ENCODE measurements at places on chromosomes 3 and 15.

GRCh38 chr15:93250950-93251349, 161.9 kb upstream of the RGMA start:
- no peak for DNase-seq

DNA sequence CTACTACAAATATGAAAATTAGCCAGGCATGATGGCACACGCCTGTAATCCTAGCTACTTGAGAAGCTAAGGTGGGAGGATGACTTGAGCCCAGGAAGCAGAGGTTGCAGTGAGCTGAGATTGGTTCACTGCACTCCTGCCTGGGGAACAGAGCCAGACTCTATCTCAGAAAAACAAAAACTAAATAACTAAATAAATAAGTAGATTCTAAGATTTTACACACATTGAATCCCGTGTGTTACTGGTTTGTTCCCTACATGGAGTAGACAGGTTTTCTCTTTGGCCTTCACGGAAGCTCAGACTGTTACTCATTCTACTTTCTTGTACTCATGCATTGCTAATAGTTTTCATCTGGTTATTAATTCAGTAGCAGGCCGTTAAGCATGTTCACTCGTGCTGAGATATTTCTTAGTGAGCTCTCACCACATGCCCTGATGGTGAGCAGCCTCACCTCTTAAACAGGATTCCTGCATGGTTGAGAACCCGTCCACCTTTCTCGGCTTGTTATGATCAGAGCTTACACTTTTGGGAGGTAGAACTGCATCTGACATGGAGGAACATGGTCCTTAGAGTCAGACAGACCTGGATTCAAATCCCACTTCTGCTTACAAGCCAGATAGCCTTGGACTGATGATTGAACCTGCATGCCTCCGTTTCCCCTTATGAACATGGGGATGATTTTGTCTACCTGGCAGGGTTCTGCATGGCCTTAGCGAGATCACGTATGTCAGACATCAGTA, 49.1 kb downstream of the CMTM7 start:
- DNase-seq: no peak

- DNase-seq: no peak
Measured at GRCh38 chr3:86801921-86802320, 189.0 kb downstream of the VGLL3 start.

DNA sequence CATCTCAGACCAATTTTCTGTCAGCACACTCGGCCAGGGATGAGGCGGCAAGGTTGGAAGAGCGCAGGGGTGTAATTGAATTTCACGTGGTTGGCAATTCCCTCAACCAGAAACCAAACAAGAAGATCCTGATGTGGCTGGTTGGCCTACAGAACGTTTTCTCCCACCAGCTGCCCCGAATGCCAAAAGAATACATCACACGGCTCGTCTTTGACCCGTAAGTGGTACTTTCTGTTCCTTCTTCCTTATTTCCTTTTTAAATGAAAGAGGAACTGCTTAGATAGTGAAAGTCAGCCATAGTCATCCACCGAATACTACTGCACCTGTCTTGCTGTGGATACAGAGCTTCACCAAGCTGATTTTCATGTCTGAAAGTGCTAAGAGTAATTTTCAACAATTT, 60.1 kb downstream of the SGO1 start:
- no peak for DNase-seq

DNA sequence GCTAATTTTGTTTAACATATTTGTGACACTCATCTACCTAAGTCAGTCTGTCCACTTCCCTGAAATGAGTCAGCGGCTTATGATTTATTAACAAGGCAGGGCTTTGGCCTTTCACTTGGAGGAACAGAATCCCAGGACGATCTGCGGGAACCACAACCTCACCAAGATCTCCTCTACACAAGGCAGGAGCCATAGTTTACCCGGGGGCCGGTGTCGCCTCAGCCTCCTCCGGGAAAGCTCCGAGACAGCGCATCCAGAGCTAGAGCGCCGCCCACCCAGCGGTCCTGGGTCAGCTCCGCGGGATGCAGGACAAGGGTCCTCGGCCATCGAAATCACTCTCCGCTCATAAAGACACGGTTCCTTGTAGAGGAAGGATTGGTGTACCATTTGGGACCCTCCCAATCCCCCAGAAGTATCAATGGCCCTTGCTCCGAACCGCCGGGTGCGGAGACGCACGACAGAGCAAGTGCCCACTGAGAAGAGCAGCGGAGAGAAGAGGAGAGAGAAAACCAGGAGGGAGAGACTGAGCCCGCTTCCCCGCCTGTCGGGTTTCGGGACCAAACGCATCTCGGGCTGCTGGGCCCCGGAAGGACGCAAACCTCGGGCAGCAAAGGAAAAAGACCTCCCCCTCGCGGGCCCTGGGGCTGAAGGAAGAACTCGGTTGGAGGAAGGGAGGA, 13.1 kb upstream of the ALCAM start:
- no peak for DNase-seq

DNA sequence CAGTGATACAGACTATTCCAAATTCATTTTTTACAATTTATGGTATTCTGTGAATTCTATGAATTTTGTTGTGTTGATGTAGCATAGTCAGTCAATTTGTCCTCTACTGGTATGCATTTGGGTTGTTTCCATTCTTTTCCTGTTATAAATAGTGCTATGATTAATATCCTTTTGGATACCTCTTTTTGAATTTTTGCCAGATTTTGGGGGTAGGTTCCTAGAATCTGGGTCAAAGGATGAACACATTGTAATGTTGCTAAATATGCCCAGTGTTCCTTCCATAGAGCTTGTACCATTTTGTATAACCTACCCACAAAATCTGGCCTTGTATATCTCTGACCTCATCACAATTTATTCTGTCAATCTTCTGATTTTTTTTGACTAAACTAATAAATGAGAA, 44.4 kb upstream of the C3orf38 start:
- DNase-seq: no peak

- DNase-seq: no peak
Measured at GRCh38 chr3:134928819-134929218, 133.8 kb downstream of the EPHB1 start.

- no peak for DNase-seq
Measured at GRCh38 chr3:8532251-8532871, 30.7 kb downstream of the LMCD1 start.

GRCh38 chr15:36361351-36361870, 218.0 kb upstream of the CDIN1 start:
- no peak for DNase-seq

GRCh38 chr3:147160984-147161383, 245.4 kb downstream of the ZIC4 start:
- DNase-seq: no peak

GRCh38 chr3:48435774-48436476, 4.0 kb downstream of the CCDC51 start:
- DNase-seq: peak; percentile 75

DNA sequence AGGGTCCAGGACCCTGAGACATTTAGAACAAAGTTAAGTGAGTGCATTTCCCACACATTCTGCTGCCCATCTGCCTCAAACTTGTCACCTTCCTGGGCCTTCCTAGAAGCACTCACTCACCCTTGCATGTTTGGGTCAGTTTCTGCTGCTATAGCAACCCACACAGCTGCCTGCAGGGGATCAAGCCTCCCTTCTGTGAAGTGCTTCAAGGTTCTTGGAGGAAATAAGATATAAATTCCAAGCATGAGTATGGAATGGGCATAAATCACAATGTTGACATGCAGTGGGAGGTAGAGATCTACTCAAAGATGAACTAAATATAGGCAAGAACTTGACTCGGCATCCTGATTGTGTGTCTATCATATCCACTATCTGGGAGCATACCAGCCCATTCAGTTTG, 140.4 kb downstream of the SLC9A9 start:
- DNase-seq: no peak

- DNase-seq: no peak
Measured at GRCh38 chr3:185715091-185715490, 109.8 kb downstream of the IGF2BP2 start.

DNA sequence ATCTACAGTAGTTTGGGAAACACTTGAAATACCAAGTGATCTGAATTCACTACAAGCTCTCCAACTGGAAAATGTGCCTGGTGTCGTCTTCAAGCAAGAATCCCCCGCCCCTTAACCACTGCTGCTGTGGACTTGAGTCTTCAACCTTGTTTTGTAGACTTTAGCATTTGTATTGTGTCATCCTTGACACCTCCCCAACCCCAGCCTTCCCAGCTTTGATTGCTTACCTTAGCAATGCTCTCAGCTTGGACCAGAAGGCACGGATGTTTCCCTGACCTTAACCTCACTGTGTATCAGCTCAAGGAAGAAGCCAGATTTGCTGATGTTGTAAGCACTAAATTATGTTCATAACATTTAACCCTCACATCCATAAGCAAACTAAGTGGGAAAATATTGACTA, 146.4 kb downstream of the IGF1R start:
- DNase-seq: no peak

- DNase-seq: no peak
Measured at GRCh38 chr3:189927975-189928895, 192.5 kb downstream of the P3H2 start.

GRCh38 chr3:115814778-115815380, 191.6 kb downstream of the GAP43 start:
- DNase-seq: no peak

- no peak for DNase-seq
Measured at GRCh38 chr3:178270838-178271237, 265.4 kb upstream of the KCNMB2 start.

GRCh38 chr3:52036829-52037228, 19.5 kb downstream of the DUSP7 start:
- no peak for DNase-seq

GRCh38 chr3:143084856-143085731, 34.5 kb upstream of the CHST2 start:
- no peak for DNase-seq

DNA sequence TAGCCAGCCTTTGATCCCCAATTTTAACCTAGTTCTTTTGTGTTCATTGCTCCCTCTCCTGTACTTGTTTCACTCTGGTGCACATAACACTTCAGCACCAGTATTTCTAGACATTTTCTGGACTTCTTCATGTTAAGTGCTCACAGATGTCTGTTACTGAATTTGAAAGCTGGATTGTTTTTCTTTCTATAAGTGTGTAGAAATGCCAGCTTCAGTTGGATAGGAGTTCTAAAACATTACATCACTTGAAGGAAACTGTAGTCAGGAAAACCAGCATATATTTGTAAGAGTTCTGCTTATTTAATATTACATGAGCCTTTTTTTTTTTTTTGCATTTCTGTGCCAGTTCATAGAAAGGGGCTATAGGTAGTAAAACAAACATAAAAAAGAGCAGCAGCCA, 21.6 kb downstream of the QTRT2 start:
- no peak for DNase-seq

GRCh38 chr3:24622138-24622537, 127.5 kb upstream of the THRB start:
- DNase-seq: no peak

- no peak for DNase-seq
Measured at GRCh38 chr3:13301286-13301987, 118.7 kb downstream of the NUP210 start.

- no peak for DNase-seq
Measured at GRCh38 chr15:84611631-84612030, 10.8 kb downstream of the ZSCAN2 start.

DNA sequence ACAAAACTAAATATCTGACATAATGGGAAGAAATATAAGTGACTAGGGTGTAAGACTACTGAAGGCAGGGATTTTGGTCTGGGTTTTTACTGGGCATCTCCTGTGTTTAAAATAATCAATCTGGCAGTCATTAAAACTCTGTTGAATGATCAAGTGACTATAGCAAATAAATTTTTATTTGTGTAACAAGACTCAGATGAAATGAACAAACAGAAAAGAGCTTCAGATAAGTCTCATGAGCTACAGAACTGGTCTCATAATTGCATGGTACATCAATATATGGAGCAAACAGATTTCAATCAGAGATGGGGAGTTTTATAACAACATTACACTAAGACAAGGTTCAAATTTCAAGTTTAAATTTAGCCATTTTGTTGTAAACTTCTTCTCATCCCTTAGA, 372.5 kb downstream of the PLCL2 start:
- DNase-seq: no peak

GRCh38 chr3:101931081-101931480, 81.8 kb downstream of the NFKBIZ start:
- DNase-seq: no peak

DNA sequence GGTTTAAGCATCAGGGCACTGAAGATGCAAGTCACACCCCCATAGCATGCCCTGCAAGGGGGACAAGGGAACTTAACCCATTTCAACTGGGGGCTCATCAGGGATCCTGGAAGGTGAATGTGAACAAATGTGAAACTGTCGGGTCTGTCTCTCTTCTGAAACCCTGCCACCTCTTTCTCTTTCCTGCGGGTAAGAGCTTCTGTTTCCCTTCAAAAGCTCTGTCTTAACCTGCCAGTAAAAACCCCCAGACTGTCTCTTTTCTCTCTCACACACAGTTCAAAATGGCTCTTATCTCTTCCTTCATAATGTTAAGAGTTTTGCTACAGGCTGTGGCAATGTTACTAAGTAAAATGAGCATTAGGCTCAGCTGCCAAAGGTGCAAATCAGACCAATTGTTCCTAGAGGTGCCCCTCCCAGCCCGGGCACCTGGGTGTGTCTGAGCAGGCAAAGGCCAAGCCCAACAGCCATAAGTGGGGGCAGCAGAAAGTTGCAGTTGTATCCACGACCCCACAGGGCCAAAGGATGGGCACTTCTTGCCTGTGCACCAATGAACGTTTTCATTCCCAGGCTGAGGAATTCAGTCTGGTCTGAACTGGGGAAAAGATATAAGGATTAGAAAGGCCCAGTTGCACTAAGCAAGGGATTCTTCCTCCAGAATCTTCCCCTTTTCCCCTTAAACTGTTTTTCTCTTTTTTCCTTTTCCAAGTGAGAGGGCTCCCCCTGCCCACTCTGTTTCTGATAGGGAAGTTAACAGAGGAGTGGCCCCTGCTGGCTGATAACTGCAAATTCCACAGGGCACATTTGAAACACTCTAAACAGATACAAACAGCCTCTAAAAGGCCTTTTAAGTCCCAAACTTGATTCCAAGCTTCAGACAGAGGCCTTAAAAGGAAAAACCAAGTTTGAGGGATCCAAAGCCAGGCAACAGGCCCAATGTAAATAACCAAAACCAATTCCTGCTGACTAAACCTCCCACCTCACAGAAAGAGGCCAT, 113.8 kb upstream of the EPHA6 start:
- DNase-seq: no peak

GRCh38 chr15:64571857-64572291, 111.5 kb downstream of the ZNF609 start:
- DNase-seq: no peak

- DNase-seq: no peak
Measured at GRCh38 chr3:116473602-116474001, 28.3 kb upstream of the LSAMP start.

- DNase-seq: no peak
Measured at GRCh38 chr3:72102112-72102616, 317.2 kb upstream of the PROK2 start.

DNA sequence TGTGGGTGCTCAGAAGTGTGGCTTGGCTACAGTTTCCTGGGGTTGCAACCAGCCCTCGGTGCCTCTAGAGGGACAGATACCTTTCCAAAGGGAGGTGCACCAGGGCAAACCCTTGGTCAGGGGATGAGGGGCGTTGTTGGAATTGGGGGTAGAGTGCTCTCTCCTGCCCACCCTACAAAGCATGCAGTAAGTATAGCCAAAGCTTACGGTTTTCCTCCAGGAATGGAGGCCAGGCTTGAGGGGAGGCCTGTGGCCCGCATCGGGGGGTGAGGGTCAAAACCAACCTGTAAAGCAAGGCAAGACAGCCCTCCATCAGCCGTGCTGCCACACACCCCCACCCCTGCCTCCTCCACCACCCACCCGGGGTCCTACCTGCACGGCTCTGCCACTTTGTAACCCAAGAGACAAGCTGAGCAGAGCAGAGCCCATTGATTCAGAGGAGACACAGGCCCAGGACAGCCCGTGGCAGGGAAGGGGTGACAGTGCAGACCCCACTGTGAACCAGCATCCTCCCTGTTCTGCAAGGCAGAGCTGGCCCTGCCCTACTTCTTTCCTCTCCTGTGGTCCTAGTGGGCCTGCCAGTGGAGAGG, 41.5 kb downstream of the TLE3 start:
- no peak for DNase-seq
